ENCODE measurements at places on chromosomes 1 and 21.

- no peak for DNase-seq
These were observed 1652.0 kb downstream of the NCAM2 start for GRCh38 chr21:22650226-22650625.

DNA sequence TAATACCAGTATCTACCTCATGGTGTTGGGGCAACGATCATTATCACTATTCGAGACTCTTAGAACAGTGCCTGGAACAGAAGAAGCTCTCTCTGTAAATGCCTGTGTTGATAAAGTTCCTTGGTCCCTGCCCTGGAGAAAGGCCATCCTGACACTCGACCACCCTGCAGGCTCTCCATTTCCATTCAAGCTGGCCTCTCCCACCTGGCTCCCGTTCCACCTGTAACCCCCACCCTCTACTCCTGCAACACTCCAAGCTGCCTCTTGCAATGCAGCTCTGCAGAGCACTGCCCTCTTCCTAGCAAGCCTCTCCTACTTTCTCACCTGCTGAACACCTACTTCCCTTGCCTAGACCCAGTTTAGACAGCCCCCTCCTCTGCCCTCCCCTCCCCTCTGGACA lies 6.1 kb downstream of the SPOCD1 start:
- DNase-seq = no peak

DNA sequence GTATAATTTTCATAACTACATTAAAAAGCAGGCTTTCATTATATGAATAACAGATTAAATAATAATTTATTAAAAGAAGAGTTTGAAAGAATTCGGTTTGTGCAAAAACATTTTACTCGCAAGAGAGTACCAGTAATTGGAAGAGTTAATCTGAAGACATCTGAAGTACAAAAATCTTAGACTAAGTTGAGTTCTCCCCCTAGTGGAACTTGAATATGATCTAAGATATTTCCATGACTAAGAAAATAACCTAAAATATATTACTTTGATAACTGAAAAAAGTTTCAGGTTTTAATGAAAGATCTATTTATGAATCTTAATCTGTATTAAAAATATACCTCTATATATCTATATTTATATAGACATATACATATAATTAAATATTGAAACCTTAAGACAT lies 112.5 kb upstream of the GFI1 start:
- no peak for DNase-seq

- no peak for DNase-seq
These were observed 137.5 kb downstream of the TGFB2 start for GRCh38 chr1:218482683-218483082.

- DNase-seq = peak; percentile 57
These were observed 77.6 kb upstream of the IFFO2 start for GRCh38 chr1:19033926-19034680.

- DNase-seq = no peak
These were observed 2.6 kb downstream of the CHML start for GRCh38 chr1:241637604-241638003.

- DNase-seq = no peak
These were observed 22.9 kb upstream of the IGSF3 start for GRCh38 chr1:116690396-116690848.

- peak; percentile 84 for DNase-seq
These were observed 51.0 kb downstream of the GADD45A start for GRCh38 chr1:67735806-67736627.

DNA sequence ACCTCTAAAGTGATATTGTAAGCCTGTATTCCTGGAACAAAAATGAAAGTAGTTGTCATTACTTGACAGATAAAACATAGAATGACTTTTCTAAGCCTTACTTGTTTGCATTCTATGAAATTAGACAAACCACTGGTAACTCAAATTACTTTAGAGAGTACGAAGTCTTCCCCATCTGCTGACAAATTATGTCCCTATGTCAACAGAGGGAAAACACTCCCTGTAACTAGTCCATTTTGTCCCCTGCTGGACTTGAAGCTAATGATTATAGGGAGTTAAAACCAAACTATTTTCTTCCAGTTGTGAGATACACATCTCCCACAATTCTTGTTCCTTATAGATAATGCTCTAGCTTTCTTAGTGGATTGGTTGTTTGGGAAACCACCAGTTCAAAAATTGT lies 39.6 kb downstream of the GREM2 start:
- DNase-seq = no peak

DNA sequence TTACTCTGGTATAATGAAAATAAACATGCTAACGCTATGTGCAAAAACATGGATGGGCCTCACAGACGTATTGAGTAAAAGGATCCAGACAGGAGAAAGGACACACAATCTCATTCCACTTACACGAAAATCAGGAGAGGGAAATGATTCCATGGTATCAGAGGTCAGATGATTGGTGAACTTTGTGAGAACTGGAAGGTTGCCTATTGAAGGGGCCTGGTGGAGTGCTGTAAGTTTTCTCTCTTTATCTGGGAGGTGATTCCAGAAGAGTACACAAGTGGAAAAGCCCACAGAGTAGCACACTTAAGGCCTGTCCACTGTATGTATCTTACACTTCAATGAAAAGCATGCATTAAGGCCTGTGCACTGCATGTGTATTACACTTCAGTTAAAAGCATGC lies 9.6 kb downstream of the GSTM2 start:
- DNase-seq = no peak

DNA sequence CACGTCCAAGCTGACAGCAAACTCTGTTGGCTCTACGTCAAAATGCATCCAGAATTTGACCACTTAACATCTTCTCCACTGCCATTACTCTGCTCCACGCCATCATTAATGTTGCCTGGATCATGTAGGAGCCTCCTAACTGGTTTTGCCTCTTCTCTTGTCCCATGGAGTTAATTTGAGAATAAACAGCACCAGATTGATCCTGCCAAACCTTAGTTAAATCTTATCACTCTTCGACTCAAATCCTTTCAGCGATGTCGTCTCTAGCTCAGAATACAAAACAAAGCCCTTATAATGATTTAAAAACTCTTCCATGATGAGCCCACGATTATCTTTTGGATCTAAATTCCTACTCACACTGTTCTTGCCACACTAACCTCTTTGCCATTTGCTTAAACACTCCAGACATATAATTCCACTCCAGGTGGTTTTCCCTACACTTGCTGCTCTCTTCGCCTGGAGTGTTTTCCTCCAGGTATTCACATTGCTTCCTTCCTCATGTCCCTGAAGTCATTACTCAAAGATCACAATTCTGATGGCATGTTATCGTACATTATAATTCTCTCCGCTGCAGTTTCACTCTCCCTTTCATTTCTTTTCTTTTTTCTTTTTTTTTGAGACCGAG lies 90.7 kb upstream of the KCNK2 start:
- no peak for DNase-seq

- DNase-seq = no peak
These were observed 93.0 kb upstream of the TTC34 start for GRCh38 chr1:2894381-2895041.

GRCh38 chr1:41868241-41868998 lies 50.3 kb downstream of the HIVEP3 start:
- DNase-seq = no peak

Data from uterus (tissue), 4 donors.